ENCODE measurements at places on chromosomes 16 and 17.
A peak's percentile ranks its signal among the peaks of the same experiment; 100 is the strongest.

DNA sequence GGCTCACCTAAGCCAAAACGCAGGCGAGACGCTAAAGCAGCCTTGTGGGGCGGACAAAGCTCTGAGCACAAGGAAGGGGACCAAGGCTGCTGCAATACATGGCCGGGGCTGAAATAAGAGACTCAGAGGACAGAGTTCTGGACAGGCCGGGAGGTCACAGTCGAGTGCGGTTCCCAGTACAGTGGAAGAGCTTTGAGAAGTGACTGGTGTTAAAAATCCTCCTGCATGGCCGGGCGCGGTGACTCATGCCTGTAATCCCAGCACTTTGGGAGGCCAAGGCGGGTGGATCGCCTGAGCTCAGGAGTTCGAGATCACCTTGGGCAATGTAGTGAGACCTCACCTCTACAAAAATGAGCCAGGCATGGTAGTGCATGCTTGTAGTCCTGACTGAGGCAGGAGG lies 10.5 kb downstream of the TTYH2 start:
- DNase-seq = no peak

DNA sequence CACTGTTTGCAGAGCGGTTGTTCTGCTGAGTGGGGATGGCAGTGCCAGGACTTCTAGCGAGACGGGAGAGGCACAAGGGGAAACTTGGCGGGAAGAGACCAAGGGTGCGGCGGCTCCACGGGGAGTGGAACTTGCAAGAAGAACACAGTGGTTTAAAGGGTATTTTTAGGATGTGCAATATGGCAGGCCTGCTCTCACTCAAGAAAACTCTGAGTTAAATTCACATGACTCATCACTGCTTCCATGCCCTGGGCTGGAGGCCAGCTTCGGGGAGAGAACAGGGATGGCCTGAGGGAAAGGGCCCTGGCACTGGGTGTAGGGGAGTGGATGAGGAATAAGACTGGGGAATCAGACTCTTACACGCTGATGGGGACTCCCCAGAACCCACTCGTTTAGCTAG lies 13.3 kb upstream of the CD300LD start:
- DNase-seq = no peak

- no peak for DNase-seq
Measured at GRCh38 chr16:87391324-87391949, 699 bp upstream of the MAP1LC3B start.

DNA sequence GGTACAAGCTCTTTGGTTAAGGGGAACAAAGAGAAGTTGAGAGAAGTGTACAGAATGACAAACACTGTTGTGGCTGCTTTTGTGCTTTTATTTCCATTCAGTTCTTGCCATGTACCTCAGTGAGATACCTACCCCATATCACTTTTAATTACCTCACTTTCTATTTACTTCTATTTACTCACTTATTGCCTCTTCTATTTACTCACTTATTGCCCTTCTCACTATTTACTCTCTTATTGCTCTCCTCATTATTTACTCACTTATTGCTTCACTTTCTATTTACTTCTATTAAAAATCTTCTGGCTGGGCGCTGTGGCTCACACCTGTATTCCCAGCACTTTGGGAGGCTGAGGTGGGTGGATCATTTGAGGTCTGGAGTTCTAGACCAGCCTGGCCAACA lies 41.9 kb downstream of the MBTD1 start:
- DNase-seq = no peak

- DNase-seq = no peak
Measured at GRCh38 chr17:74176546-74177001, 26.9 kb upstream of the RPL38 start.

DNA sequence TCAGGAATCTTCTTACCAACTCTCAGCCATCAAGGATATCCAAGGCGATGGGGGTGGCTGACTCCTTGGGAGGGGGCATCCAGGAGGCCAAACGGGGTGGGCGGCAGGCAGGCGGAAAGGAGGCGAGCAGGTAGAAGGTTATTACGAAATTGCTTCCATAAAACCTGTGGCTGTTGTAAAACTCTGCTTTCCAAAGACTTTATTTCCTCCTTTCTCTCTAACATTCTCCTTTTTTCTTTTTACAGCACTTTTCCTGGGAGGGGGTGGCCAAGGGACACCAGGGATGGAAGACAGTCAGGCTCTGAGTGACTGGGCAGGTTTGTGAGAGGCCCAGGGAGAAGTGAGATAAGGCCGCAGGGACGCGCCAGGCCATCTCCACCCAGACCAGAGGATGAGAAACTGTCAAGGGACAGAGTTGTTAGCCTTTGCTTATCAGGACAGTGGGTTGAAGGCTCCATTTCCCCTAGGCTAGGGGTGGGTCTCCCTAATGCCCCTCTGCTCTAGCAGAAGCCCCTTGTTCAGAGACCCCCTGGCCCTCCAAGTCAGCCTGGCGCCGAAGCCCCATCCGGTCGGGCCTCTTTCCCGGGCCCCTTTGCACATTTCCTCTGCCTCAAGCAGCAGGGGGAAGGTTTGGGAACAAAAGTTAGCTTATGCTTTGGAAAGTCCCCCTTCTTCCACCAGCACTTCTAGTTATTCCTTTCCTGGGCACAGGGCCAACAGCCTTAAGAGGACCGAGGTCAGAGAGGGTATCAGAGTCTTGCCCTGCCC lies 5.0 kb upstream of the HOXB9 start:
- DNase-seq = no peak

GRCh38 chr16:85774811-85775210 lies 23.9 kb upstream of the C16orf74 start:
- no peak for DNase-seq

DNA sequence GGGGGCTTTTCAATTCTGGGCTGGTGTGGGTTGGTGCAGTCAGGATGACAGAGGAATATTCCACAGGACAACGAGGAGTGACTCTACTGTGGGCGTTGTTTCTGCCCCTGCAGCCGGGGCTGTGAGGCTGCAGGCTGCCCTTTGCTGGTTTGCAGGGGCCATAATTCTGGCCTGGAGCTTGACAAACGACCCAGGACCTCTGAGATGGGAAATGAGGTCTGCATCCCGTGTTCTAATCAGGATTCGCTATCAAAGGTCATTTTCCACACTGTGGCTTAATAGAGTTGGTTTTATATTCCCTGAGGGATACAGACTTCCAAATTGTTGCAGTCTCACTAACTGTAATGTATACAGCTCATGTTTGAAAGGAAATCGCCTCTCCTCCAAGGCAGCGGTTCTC lies 180.9 kb downstream of the RPTOR start:
- no peak for DNase-seq

DNA sequence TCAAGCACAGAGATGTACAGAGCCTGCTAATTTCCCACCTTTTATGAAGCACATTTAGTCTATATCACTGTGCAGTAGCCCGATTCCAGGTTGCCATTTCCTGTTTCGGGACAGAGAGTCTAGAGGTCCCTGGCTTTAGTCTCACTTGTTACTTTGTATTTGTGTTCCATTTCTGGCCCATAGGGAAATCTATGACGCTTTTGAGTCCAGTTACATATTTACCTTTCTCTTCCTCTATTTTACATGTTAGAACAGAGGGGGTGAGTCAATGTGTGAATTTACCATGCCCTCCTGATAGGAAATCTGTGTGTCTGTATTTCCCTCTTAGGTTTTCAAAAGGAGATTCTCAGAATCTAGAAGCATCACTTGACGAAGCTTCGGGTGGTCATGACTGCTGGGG lies 227.1 kb upstream of the ZFHX3 start:
- no peak for DNase-seq

GRCh38 chr16:66476328-66477027 lies 49.4 kb downstream of the BEAN1 start:
- peak; percentile 37 for DNase-seq

DNA sequence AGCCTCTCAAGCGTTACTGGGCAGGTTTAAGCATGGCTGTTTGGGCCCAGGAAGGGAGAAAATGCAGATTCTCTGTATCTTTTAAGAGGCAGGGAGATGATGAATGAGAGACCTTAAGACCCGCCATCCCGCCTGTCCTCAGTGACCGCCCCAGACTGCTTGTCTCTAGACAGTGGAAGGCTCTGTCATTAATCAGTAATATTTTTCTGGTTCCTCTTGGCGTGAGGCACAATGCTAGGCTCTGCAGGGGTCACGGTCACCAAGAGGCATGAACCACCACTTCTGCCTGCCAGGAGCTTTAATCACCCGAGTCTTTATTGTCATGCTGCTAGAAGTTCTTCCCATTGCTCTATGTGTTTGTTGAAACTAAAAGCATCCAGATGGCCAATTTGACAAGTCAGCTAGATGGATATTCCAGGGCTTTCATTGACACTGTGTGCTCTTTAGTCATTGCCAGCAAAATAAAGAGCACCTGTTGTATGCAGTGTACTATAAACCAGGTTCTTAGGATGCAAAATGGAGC lies 3.2 kb downstream of the SLC6A2 start:
- DNase-seq = no peak

- no peak for DNase-seq
Measured at GRCh38 chr17:10556301-10557005, 7.0 kb upstream of the MYH2 start.

GRCh38 chr17:1474402-1475189 lies 17.9 kb downstream of the MYO1C start:
- DNase-seq = no peak

- DNase-seq = no peak
Measured at GRCh38 chr16:16830401-16830800, 451.5 kb downstream of the NPIPA7 start.

GRCh38 chr16:75244844-75245758 lies 6.3 kb downstream of the BCAR1 start:
- DNase-seq = no peak

- DNase-seq = no peak
Measured at GRCh38 chr16:30665155-30665829, 7.1 kb downstream of the FBRS start.

DNA sequence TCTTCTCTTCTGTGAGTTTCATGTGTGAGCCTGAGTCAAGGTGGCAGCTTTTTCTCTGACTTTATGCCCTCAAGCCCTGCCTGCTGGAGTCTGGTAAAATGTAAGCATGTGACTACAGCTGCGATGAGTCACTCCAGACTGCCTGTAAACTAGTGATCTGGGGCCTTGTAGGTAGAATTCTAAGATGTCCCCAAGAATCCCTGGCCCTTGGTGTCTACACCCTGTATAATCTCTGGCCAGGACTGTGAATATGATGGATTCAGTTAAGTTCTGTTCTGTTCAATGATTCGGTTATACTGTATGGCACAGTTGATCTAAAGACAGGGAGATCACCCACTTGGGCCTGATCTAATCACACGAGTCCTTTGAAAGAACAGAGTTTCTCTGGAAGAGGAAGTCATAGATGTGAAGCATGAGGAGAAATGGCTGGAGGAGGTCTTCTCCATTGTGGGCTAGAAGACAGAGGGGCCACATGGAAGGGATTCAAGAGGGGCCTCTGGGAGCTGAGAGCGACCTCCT lies 29.8 kb downstream of the PRSS54 start:
- no peak for DNase-seq

- DNase-seq = no peak
Measured at GRCh38 chr17:3542410-3543088, 15.1 kb downstream of the TRPV3 start.

- DNase-seq = no peak
Measured at GRCh38 chr16:2586901-2587480, 49.2 kb downstream of the PDPK1 start.

DNA sequence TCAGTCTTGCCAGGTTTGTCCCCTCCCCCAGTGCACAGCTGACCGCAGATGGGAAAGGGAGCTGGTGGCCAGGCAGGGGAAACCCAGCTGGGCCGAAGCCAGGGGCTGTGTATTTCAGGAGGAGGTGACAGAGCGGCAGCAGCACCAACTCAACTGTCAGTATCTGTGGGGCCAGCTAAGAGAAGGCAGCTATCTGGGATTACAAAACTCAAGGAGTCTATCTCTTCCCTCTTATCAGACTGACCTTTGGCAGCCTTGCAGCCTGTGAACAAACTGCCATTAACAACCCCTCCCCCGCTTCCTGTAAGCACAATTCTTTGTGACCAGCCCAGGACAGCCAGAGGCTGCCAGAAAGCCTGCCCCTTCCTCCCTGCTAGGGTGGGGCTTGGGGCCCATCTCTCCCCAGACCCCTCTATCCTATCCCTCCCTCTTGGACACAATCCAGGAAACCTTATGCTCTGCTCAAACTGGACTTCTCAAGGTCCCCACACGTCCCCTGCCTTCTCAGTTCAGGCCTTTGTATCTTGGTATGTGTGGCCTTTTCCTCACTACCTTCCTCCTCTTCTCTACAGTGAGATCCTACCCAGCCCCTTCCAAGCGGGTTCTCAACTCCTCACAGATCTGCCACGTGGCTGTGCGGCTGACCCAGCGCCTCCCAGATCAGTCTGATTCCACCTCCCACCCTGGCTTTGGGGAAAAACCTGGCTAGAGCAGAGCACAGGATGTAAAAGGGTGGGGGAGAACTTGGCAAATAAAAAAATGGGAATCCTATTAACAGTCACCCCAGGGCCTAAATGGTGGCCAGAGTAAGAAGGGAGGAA lies 10.5 kb downstream of the ST3GAL2 start:
- DNase-seq = no peak

DNA sequence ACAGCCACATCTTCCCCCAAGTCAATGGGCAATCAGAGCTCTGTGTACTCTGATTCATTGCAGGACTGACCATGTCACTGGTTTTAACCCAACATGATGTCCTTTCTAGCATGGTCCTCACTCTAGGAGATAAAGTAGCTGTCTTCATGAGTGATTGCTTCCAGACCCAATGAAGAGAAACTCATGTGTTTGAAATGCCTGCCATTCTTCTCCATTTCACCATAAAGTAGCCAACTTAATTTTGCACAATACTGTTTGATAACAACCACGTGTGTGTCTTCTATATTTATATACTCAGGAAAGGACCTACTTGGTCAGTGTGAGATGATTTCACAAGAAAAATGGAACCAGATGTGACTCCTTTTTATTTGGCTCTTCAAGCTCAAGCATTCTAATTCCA lies 172.5 kb downstream of the AXIN2 start:
- DNase-seq = no peak

GRCh38 chr17:52160136-52160567 lies 1.6 kb upstream of the CA10 start:
- no peak for DNase-seq

DNA sequence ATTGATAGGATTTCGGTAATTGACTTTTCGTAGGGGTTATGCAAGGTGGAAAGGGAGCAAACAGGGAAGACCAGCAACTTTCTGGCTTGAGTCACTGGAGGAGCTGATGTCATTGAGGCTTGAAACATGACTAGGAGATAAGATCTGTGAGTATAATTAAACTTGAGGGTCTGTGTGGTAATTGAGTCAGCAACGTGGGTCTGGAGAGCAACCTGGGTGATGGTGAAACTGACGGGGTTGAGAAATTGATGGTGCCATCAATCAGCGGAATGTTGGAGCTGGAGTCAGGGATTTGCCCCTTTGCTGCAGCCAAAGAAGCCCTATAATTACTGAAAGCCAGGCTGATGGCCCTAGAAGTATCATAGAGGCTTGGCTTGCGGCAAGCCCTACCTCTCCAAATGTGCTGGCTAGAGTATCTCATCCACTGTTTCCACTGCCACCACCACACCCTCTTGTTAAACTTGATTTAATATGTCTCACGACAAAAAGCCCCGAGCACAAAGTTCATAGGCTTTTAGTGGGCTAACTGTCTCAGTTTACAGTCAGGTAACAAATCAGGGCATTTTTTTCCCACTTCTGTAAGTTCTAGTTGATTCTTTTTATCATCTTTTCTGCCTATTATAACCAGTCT lies 186.9 kb upstream of the ELAC2 start:
- no peak for DNase-seq

- no peak for DNase-seq
Measured at GRCh38 chr16:4087099-4087885, 28.9 kb downstream of the ADCY9 start.

All from stimulated activated CD4-positive, alpha-beta T cell treated with anti-CD3 and anti-CD28 coated beads, TNF-alpha, amount 100 ng/mL, for 1 hour (primary cell).